ENCODE measurements at places on chromosomes 4 and X. TPM values are rescaled to one million over a fixed set of nuclear protein-coding genes. Genes with fewer than 3 reads are reported as not detected.

GRCh38 chr4:128716338-128716737 lies 93.2 kb upstream of the JADE1 start:
- DNase-seq: no peak

DNA sequence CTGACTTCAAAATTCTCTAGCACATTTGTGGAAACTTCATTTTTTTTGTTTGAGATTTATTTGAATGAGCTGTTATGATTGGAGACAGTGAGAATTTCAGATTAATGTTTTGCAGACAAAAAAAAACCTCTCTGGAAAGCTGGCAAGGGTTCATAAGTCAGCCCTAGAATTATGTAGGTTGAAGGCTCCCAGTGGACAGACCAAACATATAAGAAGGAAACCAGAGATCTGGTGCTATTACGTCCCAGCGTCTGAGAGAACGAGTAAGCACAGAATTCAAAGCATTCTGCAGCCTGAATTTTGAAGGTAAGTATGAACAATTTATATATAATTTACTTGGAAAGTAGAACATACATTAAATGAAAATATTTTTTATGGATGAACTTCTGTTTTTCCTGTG lies at the start of gene AGTR2:
Gene AGTR2 (plus strand): TSS at position 234 of the 400 bp plus-strand sequence. CDS start 1,537 bp downstream, outside the sequence.
- DNase-seq: no peak

GRCh38 chr4:31678356-31678755 lies 958.2 kb downstream of the PCDH7 start:
- no peak for DNase-seq

MAGEA12 gene
- 0.23 TPM for total RNA-seq

Data from PC-3 (cell line).